Psoas muscle (tissue), 8 donors: ENCODE measurements at places on chromosomes 4 and X. TPM values are rescaled to one million over a fixed set of nuclear protein-coding genes. Genes with fewer than 3 reads are reported as not detected.

DNA sequence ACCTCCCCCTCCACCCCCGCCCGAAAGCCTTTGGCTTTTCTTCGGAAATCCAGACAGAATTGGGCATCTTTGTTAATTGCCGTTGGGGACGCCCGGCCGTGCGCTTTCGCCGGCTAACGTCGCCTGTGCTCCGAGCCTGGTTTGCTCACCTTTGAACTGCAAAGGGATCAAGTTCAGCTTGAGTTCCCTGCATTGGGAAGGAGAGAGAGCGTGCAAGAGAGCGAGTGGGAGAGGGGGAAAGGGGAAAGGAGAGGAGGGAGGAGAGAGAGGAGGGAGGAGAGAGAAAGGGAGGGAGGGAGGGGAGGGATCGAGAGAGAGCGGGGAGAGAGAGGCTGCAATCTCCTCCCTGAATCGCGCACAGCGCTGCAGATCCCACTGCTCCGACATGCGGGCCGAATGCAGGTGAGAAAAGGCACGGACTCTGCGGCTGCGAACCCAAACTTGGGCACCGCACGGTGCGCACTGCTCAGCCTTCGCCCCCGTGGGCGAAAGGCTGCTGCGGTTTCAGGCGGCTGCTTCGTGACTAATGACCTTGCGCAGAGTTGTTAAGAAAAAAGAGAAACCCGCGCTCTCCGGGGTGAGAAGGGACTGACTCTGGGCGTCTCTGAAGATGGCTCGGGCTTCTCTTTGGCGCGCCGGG, at the start of gene PCDH7:
Gene PCDH7 (plus strand): TSS at position 349 of the 640 bp plus-strand sequence. CDS start 1,054 bp downstream, outside the sequence.
- H3K27ac ChIP-seq = no peak within 1 kb of the TSS
- no peaks in the 10 kb centered on the region for H3K36me3 ChIP-seq
- H3K4me3 ChIP-seq = peak within 1 kb of the TSS; percentile 60

DNA sequence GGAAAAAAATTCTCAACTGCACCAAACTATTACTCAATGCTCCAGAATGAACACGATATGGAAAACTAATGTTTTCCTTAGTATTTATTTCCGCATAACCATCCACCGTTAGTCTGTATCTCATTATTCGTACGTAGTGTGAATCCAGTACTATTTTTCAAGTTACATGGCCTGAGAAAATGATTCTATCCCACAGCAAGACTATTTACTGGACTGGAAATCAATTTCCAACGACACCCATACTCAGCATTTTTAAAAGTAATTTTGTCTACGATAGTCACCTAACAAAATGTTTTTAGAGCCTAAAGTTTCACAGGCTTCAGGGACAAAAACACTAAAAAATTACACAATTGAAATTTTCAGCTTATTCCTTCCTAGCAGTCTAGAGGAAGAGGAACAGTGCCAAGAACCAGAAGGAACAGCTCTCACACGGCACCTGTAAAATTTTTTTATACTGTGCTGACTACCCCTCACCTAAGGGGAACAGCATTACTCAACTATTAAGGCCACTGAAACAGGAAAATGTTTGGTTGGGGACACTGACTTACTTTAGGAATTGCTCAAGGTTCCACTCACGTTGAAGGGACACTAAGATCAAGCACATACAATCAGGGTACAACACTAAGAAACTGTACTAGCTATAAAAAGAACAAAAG, 9.6 kb downstream of the UBE2D3 start:
- H3K4me3 ChIP-seq = peak overlapping the region; percentile 15
- peak overlapping the region; percentile 54 for H3K27ac ChIP-seq
- no peaks in the 10 kb centered on the region for H3K27me3 ChIP-seq
- peaks cover 90% of the 10 kb centered on the region for H3K4me1 ChIP-seq
- no peak for DNase-seq

- DNase-seq = no peak
- no peak overlapping the region for H3K4me3 ChIP-seq
These were observed 871 bp upstream of the SLITRK2 start for GRCh38 chrX:145816601-145817315.

- H3K36me3 ChIP-seq = no peaks in the 10 kb centered on the region
- H3K27me3 ChIP-seq = peaks cover 42% of the 10 kb centered on the region
- DNase-seq = no peak
- peaks cover 3% of the 10 kb centered on the region for H3K4me1 ChIP-seq
- peak overlapping the region; percentile 41 for H3K27ac ChIP-seq
These were observed 5.7 kb downstream of the RTL5 start for GRCh38 chrX:72126048-72126415.

DNA sequence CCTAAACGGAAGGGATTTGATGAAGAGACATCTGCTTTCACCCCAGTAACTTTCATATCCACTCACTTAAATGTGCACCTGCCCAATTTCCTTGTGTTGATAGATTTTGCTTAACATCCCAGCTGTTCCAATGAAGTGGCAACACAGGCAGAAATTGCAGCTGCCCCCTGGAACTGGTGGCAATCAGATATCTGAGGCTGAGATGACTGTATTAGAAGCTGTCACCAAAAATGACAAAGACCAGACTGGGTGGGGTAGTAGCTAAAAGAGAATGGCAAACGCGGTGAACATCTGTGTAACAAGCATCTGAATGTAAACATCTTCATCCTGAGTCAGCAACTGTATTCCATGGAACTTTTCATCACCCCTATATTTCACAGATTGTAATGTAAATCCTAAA, 17.1 kb downstream of the GABRA2 start:
- no peak for DNase-seq
- H3K27ac ChIP-seq = no peak overlapping the region
- H3K4me1 ChIP-seq = no peaks in the 10 kb centered on the region
- no peak overlapping the region for H3K4me3 ChIP-seq
- H3K36me3 ChIP-seq = no peaks in the 10 kb centered on the region

DNA sequence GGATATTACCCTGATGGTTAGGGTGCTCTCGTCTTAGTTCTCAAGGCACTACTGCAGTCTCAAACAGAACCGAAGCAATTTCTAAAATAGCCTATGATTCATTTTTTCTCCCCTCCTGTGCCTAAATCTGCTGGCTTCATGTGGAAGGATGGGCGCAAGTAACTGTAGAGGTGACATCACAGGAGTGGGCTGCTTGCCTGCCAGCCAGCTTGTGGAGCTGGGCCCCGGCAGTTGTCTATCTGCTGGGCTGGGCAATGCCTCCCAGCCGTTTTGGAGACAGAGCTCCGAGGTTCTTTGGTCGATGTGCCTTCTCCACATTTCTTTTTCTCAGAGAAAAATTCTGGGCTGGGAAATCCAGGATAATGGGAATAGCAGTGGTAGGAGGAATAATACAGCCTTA, 34.3 kb upstream of the CITED1 start:
- H3K36me3 ChIP-seq = no peaks in the 10 kb centered on the region
- peaks cover 1% of the 10 kb centered on the region for H3K27me3 ChIP-seq
- H3K4me1 ChIP-seq = no peaks in the 10 kb centered on the region
- no peak overlapping the region for H3K4me3 ChIP-seq
- no peak for DNase-seq

DNA sequence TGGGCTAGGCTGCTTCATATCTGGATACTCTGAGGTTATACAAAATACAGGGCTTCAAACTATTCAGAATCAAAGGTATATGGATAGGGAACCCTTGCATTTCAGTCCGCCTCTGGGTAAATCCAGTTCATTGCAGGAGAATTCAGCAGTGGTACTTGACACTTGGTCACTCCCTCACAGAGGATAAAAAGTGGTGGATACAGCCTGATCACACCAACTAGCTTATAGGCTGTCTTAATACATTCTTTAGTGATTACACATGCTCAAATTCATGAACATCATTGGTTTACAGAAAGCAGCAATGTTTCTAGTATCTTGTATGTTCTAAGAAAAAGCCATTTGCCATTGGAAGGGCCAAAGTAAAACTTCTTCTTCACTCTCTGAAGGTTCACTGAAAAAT, 104.8 kb upstream of the PDE5A start:
- peak overlapping the region; percentile 88 for H3K27ac ChIP-seq
- no peaks in the 10 kb centered on the region for H3K36me3 ChIP-seq
- DNase-seq = no peak
- peaks cover 37% of the 10 kb centered on the region for H3K4me1 ChIP-seq
- H3K4me3 ChIP-seq = no peak overlapping the region

GRCh38 chrX:111447298-111447697, 35.3 kb upstream of the DCX start:
- DNase-seq = no peak
- no peak overlapping the region for H3K27ac ChIP-seq
- no peaks in the 10 kb centered on the region for H3K4me1 ChIP-seq
- H3K4me3 ChIP-seq = no peak overlapping the region

DNA sequence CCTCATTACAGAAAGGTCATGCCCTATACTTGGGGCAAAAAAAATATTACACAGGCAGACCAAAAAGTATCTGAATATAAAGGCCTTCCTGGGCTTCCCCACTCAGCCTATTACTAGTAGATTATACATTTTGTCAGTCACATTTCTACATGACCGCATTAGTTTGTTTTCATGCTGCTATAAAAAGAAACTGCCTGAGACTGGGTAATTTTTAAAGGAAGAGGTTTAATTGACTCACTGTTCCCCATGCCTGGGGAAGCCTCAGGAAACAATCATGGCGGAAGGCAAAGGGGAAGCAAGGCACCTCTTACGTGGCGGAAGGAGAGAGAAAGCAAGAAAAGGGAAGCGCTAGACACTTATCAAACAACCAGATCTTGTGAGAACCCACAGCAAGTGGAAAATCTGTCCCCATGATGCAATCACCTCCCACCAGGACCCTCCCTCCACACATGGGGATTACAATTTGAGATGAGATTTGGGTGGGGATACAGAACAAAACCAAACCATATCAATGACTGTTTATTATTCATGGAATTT, 1312.0 kb downstream of the PCDH7 start:
- no peak for DNase-seq
- no peaks in the 10 kb centered on the region for H3K4me1 ChIP-seq
- no peak overlapping the region for H3K27ac ChIP-seq
- no peaks in the 10 kb centered on the region for H3K36me3 ChIP-seq
- no peak overlapping the region for H3K4me3 ChIP-seq

GRCh38 chrX:125654501-125654900, 334.8 kb downstream of the TEX13C start:
- no peaks in the 10 kb centered on the region for H3K4me1 ChIP-seq
- no peak overlapping the region for H3K4me3 ChIP-seq
- DNase-seq = no peak
- H3K27ac ChIP-seq = no peak overlapping the region

- no peak for DNase-seq
- no peaks in the 10 kb centered on the region for H3K36me3 ChIP-seq
- H3K27ac ChIP-seq = no peak overlapping the region
These were observed 225.3 kb downstream of the ANAPC10 start for GRCh38 chr4:144872508-144873225.

GRCh38 chr4:48620831-48621230, 130.8 kb downstream of the ZAR1 start:
- no peak overlapping the region for H3K27ac ChIP-seq
- no peaks in the 10 kb centered on the region for H3K27me3 ChIP-seq
- no peak for DNase-seq
- peaks cover 4% of the 10 kb centered on the region for H3K4me1 ChIP-seq
- H3K4me3 ChIP-seq = no peak overlapping the region

DNA sequence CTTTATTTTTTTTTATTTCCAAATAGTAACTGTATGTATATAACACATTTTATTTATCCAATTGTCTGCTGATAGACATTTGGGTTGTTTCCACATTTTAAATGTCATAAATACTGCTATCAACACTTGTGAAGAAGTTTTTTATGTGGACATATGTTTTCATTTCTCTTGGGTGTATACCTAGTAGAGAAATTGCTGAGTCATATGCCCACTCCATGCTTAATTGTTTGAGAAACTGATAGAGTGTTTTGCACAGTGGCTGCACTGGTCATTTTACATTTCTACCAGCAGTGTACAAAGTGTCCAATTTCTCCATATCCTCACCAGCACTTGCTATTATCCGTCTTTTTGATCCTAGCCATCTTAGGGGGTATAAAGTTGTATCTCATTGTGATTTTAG, 567.8 kb downstream of the GBA3 start:
- H3K4me3 ChIP-seq = no peak overlapping the region
- H3K36me3 ChIP-seq = no peaks in the 10 kb centered on the region
- DNase-seq = no peak
- H3K27ac ChIP-seq = no peak overlapping the region

DNA sequence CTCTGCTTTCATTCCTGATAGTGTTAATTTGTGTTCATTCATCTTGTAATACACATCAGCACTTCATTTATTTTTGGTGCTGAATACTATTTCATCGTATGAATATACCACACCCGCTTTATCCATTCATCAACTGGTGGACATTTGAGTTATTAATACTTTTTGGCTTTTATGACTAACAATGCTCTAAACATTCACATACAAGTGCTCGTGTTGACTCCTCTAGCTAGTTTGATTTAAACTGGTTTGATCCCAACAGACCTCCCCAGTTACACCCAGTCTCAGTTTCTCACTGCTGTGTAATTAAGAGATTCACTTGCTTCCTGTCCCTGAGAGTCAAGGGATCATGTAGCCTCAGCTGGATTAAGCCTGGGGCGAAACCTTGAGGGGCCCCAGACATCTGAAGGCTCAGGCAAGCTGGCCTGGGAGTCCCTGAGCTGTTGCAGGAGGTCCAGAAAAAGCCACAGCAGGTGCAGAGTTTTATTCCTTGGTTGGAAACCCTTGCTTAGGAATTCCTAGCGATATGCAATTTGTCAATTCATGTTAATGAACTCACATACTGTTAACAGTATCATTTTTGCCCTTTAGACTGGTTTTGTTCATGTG, 52.8 kb upstream of the CLDN24 start:
- H3K4me1 ChIP-seq = no peaks in the 10 kb centered on the region
- H3K27me3 ChIP-seq = no peaks in the 10 kb centered on the region
- H3K27ac ChIP-seq = no peak overlapping the region
- no peak overlapping the region for H3K4me3 ChIP-seq
- no peak for DNase-seq

- H3K4me3 ChIP-seq = no peak overlapping the region
- no peak overlapping the region for H3K27ac ChIP-seq
- H3K4me1 ChIP-seq = no peaks in the 10 kb centered on the region
- DNase-seq = no peak
- no peaks in the 10 kb centered on the region for H3K36me3 ChIP-seq
- no peaks in the 10 kb centered on the region for H3K27me3 ChIP-seq
These were observed 93.3 kb downstream of the RASGEF1B start for GRCh38 chr4:81378386-81378785.

DNA sequence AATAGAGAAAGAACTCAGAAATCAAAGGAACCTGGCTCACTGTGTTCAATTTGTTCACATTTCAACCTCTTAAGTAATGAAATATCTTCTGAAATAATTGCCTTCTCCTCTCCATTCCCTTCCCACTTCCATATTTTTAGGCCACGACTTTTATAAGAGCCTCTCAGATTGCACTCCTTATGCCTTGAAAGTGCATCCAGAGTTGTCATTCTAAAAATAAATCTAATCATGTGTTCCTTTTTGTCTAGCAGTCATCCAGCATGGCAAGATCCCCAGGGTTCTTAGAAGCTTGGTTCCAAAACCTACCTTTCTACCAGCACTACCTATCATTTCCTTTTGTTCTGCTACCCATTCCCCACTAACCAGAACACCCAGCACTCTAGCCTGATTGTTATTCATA, 42.4 kb upstream of the RPA4 start:
- peaks cover 11% of the 10 kb centered on the region for H3K4me1 ChIP-seq
- no peaks in the 10 kb centered on the region for H3K27me3 ChIP-seq
- no peak for DNase-seq
- H3K27ac ChIP-seq = peak overlapping the region; percentile 42
- no peaks in the 10 kb centered on the region for H3K36me3 ChIP-seq
- no peak overlapping the region for H3K4me3 ChIP-seq

Gene LRIT3
- 0.08 TPM for total RNA-seq

Gene RBM46
- not detected for total RNA-seq

Gene NEIL3
- total RNA-seq = 0.17 TPM

Gene FATE1
- 0.39 TPM for total RNA-seq

Gene SPIN2A
- total RNA-seq = 0.15 TPM
